ENCODE measurements at places on chromosomes 3 and 15. TPM values are rescaled to one million over a fixed set of nuclear protein-coding genes. Genes with fewer than 3 reads are reported as not detected.
A peak's percentile ranks its signal among the peaks of the same experiment; 100 is the strongest.

DNA sequence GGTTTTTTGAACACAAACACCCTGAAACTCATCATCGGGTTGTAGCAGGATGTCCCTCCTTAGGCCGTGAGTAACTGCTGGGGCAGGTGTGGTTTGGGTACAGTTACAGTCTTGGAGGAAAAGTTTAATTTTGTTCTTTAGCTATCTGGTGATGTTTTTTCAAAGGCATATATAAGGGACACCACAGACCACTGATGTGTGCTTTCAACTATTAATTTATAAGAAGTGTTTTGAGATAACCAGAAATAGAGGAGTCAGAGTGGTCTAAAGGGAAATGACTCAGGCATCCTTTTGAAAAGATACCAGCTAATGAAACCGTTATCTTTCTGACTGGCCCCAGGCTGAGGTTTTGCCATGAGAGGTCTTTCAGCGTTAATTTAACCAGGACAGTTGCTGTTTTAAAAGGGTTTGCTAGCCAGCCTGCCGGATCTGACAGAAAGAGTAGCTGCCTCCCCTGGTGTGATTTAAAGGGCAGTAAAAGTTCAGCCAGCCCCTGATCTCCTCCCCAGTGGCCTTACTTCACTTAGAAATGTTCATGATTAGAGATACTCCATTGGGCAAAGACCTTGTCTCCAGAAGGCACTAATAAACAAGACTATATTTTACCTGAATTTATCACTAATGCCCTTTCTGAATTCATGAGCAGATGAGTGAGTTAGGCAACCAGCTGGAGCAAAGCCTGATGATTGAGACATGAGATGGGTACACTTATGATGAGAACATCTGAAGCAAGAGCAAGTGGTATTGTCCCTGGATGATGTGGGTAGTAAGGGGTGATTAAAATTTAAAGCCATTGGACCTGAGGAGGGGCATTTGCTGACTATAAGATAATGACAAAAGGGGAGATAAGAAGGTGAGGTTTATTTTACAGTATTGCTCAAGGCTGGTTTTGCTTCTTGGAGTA is 482.5 kb upstream of the TBL1XR1 start:
- no peak overlapping the region for H3K27ac ChIP-seq
- no peak overlapping the region for H3K4me3 ChIP-seq
- peaks cover 6% of the 10 kb centered on the region for H3K4me1 ChIP-seq
- H3K36me3 ChIP-seq = no peaks in the 10 kb centered on the region
- DNase-seq = peak; percentile 44
- H3K27me3 ChIP-seq = no peaks in the 10 kb centered on the region

- H3K4me3 ChIP-seq = no peak overlapping the region
- no peak overlapping the region for H3K27ac ChIP-seq
- H3K36me3 ChIP-seq = no peaks in the 10 kb centered on the region
- no peaks in the 10 kb centered on the region for H3K27me3 ChIP-seq
- no peaks in the 10 kb centered on the region for H3K4me1 ChIP-seq
- DNase-seq = no peak
Measured at GRCh38 chr3:146974001-146974400, 368.9 kb upstream of the PLSCR5 start.

- H3K4me1 ChIP-seq = no peaks in the 10 kb centered on the region
- H3K36me3 ChIP-seq = peaks cover 12% of the 10 kb centered on the region
- no peak overlapping the region for H3K4me3 ChIP-seq
- DNase-seq = peak; percentile 81
- H3K27me3 ChIP-seq = no peaks in the 10 kb centered on the region
- no peak overlapping the region for H3K27ac ChIP-seq
Measured at GRCh38 chr3:52350416-52350815, 34.3 kb downstream of the DNAH1 start.

DNA sequence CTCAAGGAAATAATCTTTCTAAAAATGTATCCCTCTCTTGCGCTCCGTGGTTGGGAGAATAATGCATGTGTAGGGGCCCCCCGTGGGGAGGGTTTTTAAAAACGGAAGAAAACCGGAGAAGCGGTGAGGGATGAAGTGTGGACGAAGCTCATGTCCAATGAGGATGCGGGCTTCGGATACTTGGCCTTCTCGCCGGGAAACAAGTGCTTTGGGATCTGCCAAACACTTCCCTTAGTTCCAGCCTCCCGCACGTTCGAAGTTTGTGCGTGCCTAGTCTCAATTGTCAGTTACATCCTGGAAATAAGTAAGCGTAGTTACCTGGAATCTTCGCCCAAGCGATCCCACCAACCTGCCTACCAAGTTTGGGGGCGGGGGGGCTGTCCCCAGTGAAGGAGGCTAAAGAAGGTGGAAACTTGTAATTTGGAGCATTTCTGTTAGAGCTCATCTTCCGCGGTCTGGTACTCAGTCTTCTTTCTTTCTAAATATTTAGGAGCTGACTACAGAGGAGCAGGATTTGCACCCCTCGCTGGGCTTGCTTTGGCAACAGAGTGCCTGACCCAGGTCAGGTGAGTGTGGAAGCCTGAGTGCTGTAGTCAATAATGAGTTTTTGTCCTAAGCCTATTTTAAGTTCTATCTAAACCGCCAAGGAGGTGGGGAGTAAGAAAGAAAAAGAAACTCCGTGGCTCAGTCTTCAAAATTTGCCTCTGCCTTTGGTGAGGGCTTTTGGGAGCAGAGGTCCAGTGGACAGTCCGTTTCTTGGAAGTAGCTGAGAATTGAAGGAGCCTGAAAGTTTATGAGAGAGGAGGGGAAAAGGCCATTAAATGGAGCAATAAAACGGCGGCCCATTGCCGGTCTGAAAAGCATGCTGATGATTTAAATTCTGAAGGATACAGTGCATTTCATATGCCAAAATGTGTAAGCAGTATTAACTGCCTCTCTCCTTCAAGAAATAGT is 1.1 kb downstream of the ITPR1 start:
- H3K4me1 ChIP-seq = no peaks in the 10 kb centered on the region
- peak overlapping the region; percentile 85 for H3K4me3 ChIP-seq
- no peak for DNase-seq
- H3K27ac ChIP-seq = peak overlapping the region; percentile 74

GRCh38 chr3:40969341-40969740 is 230.0 kb upstream of the CTNNB1 start:
- H3K36me3 ChIP-seq = no peaks in the 10 kb centered on the region
- H3K27ac ChIP-seq = no peak overlapping the region
- H3K4me1 ChIP-seq = peaks cover 7% of the 10 kb centered on the region
- H3K4me3 ChIP-seq = no peak overlapping the region

- DNase-seq = no peak
- no peaks in the 10 kb centered on the region for H3K4me1 ChIP-seq
- H3K27ac ChIP-seq = no peak overlapping the region
- no peaks in the 10 kb centered on the region for H3K27me3 ChIP-seq
- H3K36me3 ChIP-seq = no peaks in the 10 kb centered on the region
Measured at GRCh38 chr3:114323546-114324254, 29.9 kb downstream of the TIGIT start.

DNA sequence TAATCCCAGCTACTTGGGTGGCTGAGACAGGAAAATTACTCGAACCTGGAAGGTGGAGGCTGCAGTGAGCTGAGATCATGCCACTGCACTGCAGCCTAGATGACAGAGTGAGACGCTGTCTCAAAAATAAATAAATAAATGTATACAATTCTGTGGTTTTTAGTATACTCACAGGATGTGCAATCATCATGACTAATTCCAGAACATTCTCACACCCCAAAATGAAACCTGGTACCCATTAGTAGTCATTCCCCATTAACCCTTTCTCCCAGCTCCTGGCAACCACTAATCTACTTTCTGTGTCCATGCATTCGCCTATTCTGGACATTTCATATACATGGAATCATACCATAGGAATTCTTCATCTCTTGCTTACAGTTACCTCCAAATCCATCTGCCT is 44.5 kb downstream of the LRRFIP2 start:
- H3K4me1 ChIP-seq = no peaks in the 10 kb centered on the region
- no peak overlapping the region for H3K27ac ChIP-seq
- no peak overlapping the region for H3K4me3 ChIP-seq
- no peak for DNase-seq
- H3K27me3 ChIP-seq = no peaks in the 10 kb centered on the region

DNA sequence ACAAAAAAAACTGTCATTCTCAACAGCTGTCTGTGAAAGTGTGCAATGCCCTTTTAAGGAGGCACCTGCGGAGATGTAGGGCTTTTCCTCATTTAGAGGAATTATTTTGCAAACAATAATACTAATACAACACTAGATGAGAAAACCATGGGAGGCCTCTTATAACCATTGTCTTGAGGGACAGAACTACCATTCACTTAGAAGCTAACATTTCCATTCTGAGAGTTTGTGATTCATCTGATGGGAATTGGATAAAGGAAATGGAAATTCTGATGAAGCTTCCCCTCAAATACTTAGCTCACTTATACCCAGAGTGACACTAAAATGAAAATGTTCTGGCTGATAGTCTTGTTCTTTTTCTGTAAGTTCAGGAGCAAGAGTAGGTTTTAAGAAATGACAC is 147.7 kb downstream of the CADPS start:
- no peak overlapping the region for H3K27ac ChIP-seq
- H3K4me3 ChIP-seq = no peak overlapping the region
- no peak for DNase-seq

DNA sequence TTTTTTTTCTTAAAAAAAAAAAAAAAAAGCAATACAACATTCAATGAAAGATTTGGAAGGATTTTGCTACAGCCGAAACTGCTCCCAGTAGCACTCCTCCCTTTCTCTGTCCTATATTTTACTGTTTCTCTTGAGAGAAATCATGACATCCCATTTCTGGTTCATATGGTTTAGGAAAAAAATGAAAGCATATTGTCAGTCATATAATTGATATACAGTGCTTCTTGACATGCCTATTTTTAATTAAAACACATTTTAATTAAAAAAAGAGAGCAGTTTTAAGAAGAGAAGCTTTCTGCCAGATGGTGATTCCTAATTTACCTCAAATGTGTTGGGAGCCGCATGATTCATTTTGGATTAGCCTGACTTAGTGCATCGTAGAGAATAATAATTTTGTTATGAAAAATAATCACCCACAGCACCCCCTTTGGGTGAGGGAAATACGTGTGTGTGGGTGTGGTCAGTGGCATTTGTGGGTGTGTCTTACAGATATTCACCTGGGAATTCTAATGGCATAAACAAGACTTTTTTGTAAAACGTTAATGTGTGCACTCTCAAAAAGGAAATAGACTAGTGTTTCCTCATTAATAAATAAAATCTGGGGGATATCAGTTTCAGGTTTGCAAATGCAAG is 544.5 kb downstream of the MFSD1 start:
- no peak for DNase-seq
- H3K36me3 ChIP-seq = no peaks in the 10 kb centered on the region
- no peak overlapping the region for H3K4me3 ChIP-seq
- H3K27ac ChIP-seq = no peak overlapping the region
- H3K27me3 ChIP-seq = no peaks in the 10 kb centered on the region
- no peaks in the 10 kb centered on the region for H3K4me1 ChIP-seq

- no peak overlapping the region for H3K4me3 ChIP-seq
- H3K36me3 ChIP-seq = no peaks in the 10 kb centered on the region
- no peak for DNase-seq
- H3K27me3 ChIP-seq = no peaks in the 10 kb centered on the region
Measured at GRCh38 chr15:34119291-34119690, 17.4 kb downstream of the PGBD4 start.

DNA sequence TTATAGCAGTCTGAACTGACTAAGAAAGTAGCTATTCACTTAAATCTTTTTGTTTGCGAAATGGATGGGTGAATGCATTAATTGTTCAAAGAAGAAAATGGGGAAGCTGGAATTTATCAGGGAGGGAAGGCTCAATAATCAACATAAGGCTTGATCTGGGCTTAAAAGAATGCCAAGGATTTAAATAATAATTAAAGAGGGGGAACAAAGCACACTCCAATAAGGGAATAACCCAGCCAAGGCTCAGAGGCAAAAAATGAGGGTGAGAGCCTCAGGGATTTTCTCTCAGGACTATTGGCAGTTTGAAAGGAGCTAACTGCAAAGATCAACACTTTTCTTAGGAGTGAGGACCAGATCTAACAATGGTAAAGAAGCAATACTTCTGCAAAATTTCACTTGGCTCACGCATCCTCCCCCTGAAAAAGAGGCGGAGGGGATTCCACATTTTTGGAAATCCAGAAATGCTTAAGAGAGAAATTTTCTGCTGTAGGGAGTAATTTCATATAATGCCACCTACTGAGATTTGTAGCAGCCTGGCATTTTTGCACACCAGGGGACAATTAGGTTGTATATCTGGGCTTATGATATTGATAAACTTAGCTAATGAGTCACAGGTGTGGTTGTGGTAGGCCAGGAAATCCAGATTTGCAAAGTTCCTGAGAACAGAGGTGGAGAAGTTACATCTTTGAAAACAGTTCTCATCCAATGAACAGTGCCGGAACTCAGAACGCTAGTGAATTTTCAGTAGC is 405.1 kb downstream of the TUSC7 start:
- no peak overlapping the region for H3K27ac ChIP-seq
- no peaks in the 10 kb centered on the region for H3K36me3 ChIP-seq
- no peaks in the 10 kb centered on the region for H3K27me3 ChIP-seq
- no peak for DNase-seq
- no peak overlapping the region for H3K4me3 ChIP-seq

DNA sequence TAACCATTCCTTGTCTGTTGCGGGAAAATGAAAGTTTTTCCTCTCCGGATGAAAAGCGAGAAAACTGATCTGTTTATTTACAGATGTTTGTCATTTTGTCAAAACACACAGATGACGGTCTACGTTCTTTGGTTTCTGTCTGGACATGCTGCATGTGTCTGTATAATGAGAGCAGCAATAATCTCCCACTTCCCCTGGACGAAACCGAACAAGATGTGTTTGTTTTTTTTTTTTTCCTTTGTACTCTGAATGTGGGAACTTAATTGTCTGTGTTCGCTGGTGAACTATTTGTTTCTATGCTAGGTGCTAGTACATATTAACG is 33.6 kb downstream of the PTPRG start:
- H3K4me3 ChIP-seq = peak overlapping the region; percentile 9
- H3K27ac ChIP-seq = no peak overlapping the region
- no peaks in the 10 kb centered on the region for H3K4me1 ChIP-seq
- no peaks in the 10 kb centered on the region for H3K36me3 ChIP-seq
- no peak for DNase-seq
- no peaks in the 10 kb centered on the region for H3K27me3 ChIP-seq

GRCh38 chr15:93920204-93920603 is 311.2 kb upstream of the MCTP2 start:
- H3K27me3 ChIP-seq = no peaks in the 10 kb centered on the region
- no peaks in the 10 kb centered on the region for H3K4me1 ChIP-seq
- H3K36me3 ChIP-seq = no peaks in the 10 kb centered on the region
- DNase-seq = no peak

GRCh38 chr3:72303926-72304325 is 519.0 kb upstream of the PROK2 start:
- H3K27me3 ChIP-seq = no peaks in the 10 kb centered on the region
- no peak overlapping the region for H3K4me3 ChIP-seq
- DNase-seq = no peak
- no peaks in the 10 kb centered on the region for H3K36me3 ChIP-seq

- peak; percentile 16 for DNase-seq
- no peaks in the 10 kb centered on the region for H3K27me3 ChIP-seq
- H3K36me3 ChIP-seq = no peaks in the 10 kb centered on the region
- no peaks in the 10 kb centered on the region for H3K4me1 ChIP-seq
Measured at GRCh38 chr3:155420406-155420805, 126.9 kb upstream of the STRIT1 start.

Gene CASR
- 72.8 TPM for total RNA-seq

Gene OIP5
- 0.94 TPM for total RNA-seq

Gene SKOR1
- 0.57 TPM for total RNA-seq

Gene FMN1
- 44.8 TPM for total RNA-seq

Gene TTLL13
- total RNA-seq = 0.54 TPM

Gene OSTN
- not detected for total RNA-seq

Data from kidney (tissue), 22 donors.